Activated CD8-positive, alpha-beta T cell treated with anti-CD3 and anti-CD28 coated beads for 36 hours (primary cell): ENCODE measurements at places on chromosomes 1 and 21. TPM values are rescaled to one million over a fixed set of nuclear protein-coding genes. Genes with fewer than 3 reads are reported as not detected.

GRCh38 chr1:52460694-52461093, 56.3 kb downstream of the PRPF38A start:
- no peak overlapping the region for H3K4me3 ChIP-seq
- no peak for DNase-seq
- peak overlapping the region; percentile 26 for H3K27ac ChIP-seq
- H3K4me1 ChIP-seq: no peaks in the 10 kb centered on the region
- no peaks in the 10 kb centered on the region for H3K27me3 ChIP-seq

GRCh38 chr1:78044796-78045562, 787 bp upstream of the GIPC2 start:
- DNase-seq: no peak
- H3K27ac ChIP-seq: no peak overlapping the region
- no peaks in the 10 kb centered on the region for H3K36me3 ChIP-seq
- peaks cover 45% of the 10 kb centered on the region for H3K4me1 ChIP-seq

The UBASH3A gene
- 52.9 TPM for total RNA-seq

DNA sequence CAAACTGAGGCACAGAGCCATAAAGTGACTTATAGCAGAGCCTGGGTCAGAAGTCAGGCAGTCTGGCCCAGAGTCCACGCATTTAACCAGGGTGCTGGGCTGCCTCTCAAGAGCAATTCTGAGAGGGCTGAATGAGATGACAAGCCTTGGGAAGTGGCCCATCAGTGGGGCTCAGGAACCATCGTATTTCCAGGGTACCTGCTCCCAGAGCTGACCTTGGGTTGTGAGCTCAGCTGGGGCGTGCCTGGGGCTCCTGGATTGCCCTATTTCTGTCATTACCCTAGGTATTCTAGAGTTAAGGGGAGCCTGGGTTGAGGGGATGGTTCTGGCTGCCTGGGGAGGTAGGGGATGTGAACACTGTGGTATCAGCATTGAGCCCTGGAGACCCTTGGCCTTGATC, 49.4 kb downstream of the LGR6 start:
- no peak for DNase-seq
- peaks cover 4% of the 10 kb centered on the region for H3K27me3 ChIP-seq
- H3K36me3 ChIP-seq: no peaks in the 10 kb centered on the region
- no peaks in the 10 kb centered on the region for H3K4me1 ChIP-seq
- no peak overlapping the region for H3K27ac ChIP-seq

- H3K4me1 ChIP-seq: no peaks in the 10 kb centered on the region
- H3K27ac ChIP-seq: no peak overlapping the region
- no peak for DNase-seq
- H3K4me3 ChIP-seq: no peak overlapping the region
- peaks cover 2% of the 10 kb centered on the region for H3K27me3 ChIP-seq
These were observed 187.4 kb downstream of the SLC35F3 start for GRCh38 chr1:234091876-234092275.

GRCh38 chr1:241499910-241500309, 19.6 kb downstream of the FH start:
- no peak overlapping the region for H3K4me3 ChIP-seq
- H3K27ac ChIP-seq: no peak overlapping the region
- peak; percentile 9 for DNase-seq
- H3K27me3 ChIP-seq: no peaks in the 10 kb centered on the region

The CELA2A gene
- not detected for total RNA-seq

The DESI2 gene
- total RNA-seq: 31.1 TPM

The PDE4DIP gene
- 19.6 TPM for total RNA-seq

GRCh38 chr1:201602413-201603265, 63.7 kb downstream of the NAV1 start:
- no peaks in the 10 kb centered on the region for H3K4me1 ChIP-seq
- H3K27ac ChIP-seq: no peak overlapping the region
- H3K27me3 ChIP-seq: no peaks in the 10 kb centered on the region

DNA sequence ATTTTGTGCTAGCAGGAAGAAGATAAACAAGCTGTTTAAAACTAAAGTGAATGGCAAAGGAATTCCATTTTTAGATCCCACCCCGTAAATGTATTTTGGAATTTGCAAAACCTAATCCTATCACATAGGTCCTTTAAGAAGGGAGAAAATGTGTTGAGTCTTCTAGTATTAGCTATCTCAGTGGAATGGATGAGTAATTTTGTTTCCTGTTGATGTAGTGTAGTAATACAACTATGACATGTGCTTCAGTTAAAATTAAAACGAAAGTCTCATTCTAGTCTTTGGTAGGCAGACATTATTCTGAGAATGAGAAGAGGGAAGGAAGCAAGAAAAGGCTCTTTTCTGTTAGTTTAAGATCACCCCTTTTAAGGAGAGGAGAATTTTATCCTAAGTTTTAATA, 265.9 kb upstream of the C1orf105 start:
- peak overlapping the region; percentile 91 for H3K27ac ChIP-seq
- no peak for DNase-seq
- peaks cover 7% of the 10 kb centered on the region for H3K4me1 ChIP-seq
- H3K27me3 ChIP-seq: no peaks in the 10 kb centered on the region
- H3K4me3 ChIP-seq: no peak overlapping the region

The COL8A2 gene
- 0.85 TPM for total RNA-seq

- H3K4me1 ChIP-seq: peaks cover 45% of the 10 kb centered on the region
- peak overlapping the region; percentile 82 for H3K4me3 ChIP-seq
- peak overlapping the region; percentile 92 for H3K27ac ChIP-seq
- DNase-seq: no peak
These were observed 684 bp downstream of the LTN1 start for GRCh38 chr21:28991861-28992525.

- H3K4me3 ChIP-seq: no peak overlapping the region
- H3K4me1 ChIP-seq: peaks cover 13% of the 10 kb centered on the region
- H3K36me3 ChIP-seq: peaks cover 6% of the 10 kb centered on the region
- peak overlapping the region; percentile 23 for H3K27ac ChIP-seq
These were observed 34.5 kb upstream of the KCNE1 start for GRCh38 chr21:34546542-34546941.

The PROK1 gene
- not detected for total RNA-seq
